ENCODE measurements at places on chromosomes 4 and X. TPM values are rescaled to one million over a fixed set of nuclear protein-coding genes. Genes with fewer than 3 reads are reported as not detected.

C1QTNF7 gene
- not detected for polyA plus RNA-seq

PCDH19 gene
- 0.01 TPM for polyA plus RNA-seq

- no peak for DNase-seq
These were observed 147.5 kb upstream of the PITX2 start for GRCh38 chr4:110770353-110770752.

- DNase-seq, result no peak
These were observed 263.5 kb downstream of the MAPK10 start for GRCh38 chr4:86096373-86096772.

- DNase-seq, result no peak
These were observed 1.8 kb downstream of the CA5B start for GRCh38 chrX:15739886-15740285.

GRCh38 chr4:183905593-183906488 is 734 bp downstream of the STOX2 start:
- peak; percentile 18 for DNase-seq

- no peak for DNase-seq
These were observed 73.1 kb upstream of the EPGN start for GRCh38 chr4:74235135-74235534.

DNA sequence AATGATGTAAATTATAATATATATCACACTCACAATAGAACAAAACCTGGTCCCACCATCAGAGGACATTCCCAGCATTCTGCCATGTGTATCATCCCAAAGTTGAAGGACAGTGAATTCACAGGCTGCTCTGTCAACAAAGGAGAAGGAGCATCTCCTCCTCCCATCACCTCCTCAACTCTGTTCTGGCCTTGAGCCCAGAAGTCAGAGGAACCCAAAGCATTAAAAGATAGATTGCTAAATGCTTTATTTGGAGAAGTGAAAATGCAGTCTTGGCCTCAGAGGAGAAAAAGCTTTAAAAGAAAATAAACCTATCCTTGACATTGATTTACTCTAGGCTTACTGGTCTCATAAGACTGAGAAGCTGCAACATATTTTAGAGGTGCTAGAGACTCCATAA is 268.8 kb upstream of the RASGEF1B start:
- DNase-seq, result no peak

GRCh38 chr4:121980643-121981042 is 28.8 kb upstream of the TRPC3 start:
- DNase-seq, result no peak

GRCh38 chr4:12472087-12472486 is 1012.1 kb downstream of the RAB28 start:
- DNase-seq, result no peak

Measured in A549 (cell line).